Uterus (tissue), 4 donors: ENCODE measurements at places on chromosomes 6 and 20. TPM values are rescaled to one million over a fixed set of nuclear protein-coding genes. Genes with fewer than 3 reads are reported as not detected.

The TFAP2C gene
- not detected for total RNA-seq

GRCh38 chr6:36121787-36122494, 8.4 kb upstream of the MAPK13 start:
- no peak for DNase-seq

GRCh38 chr6:78883651-78884050, 16.3 kb downstream of the IRAK1BP1 start:
- DNase-seq = no peak

DNA sequence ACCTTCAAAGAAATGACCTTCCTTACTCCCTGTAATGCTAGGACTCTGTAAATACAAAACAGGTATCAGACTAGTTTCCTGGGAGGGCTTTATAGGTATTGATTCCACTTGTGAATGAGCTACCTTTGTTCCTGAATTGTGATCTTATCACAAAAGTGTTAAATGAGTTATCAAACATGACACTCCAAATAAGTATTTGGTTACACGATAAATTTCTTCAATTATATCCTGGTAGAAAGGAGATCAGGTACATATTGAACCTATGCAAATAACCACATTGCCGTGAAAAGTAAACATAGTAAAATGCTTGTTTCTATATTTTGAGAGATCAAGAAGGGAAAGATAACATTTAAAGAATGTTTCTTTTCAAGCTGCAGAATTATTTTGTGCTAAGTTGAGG, 285.3 kb downstream of the HIVEP2 start:
- DNase-seq = no peak

- DNase-seq = no peak
These were observed 659 bp downstream of the SLC35F1 start for GRCh38 chr6:117907601-117908245.
